ENCODE measurements at places on chromosomes 3 and 15.
A peak's percentile ranks its signal among the peaks of the same experiment; 100 is the strongest.

- DNase-seq: peak; percentile 63
Observed at GRCh38 chr3:15327941-15328340, 4.4 kb downstream of the SH3BP5 start.

GRCh38 chr15:40053831-40054604 lies 15.0 kb upstream of the SRP14 start:
- DNase-seq: peak; percentile 48

DNA sequence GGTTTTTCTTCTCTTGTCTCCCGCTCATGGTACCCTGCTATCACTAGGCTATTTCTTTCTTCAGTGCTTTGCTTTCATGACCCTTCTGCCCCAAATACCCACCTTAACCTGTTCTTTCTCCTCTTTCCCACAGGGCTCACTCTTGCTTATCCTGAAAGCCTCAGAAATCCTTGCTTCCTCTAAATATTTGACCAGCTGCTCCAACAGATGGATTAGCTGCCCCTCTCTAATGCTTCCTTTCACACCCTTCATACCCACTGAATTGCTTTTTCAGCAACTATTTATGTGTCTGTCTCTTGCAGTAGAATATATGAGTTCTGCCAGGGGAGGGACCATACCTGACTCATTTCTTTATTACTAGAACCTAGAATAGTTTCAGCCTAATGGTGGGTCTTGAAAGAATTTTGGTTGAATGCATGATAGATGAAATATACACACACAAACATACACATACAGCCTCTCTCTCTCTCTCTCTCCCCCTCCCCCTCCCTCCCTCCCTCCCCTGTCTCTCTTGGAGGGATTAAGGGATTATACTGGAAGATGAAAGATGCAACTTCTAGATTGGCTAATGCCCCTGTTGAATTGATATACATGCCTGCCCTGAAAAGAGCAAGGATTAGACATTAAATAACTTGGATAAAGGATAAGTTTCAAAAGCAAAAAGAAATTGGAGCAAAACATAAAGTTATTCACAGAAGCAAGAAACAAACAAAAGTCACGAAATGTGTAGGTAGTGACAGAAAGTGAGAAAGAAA lies 95.0 kb upstream of the GADL1 start:
- no peak for DNase-seq

DNA sequence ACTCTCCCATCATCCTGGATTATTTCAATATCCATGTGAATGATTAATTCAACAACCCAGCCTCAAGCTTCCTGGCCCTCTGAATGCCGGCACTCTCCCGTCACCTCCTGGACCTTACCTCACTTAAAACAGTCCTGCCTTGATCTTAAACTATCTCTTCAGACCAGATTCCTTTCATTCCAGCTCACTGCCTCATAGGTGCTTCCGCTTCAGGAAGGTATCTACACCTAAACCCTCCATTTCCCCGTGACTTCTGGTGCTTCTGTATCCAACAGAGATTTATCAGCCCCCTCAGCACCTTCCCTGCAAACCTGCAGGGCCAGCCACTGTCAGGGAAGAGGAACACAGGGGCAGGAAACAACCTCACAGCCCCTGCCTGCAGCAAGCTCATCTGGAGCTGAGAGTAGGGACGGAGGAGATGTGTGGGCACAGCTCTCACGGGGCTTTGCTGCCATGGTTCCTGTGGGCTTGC lies 98.9 kb upstream of the TJP1 start:
- no peak for DNase-seq

DNA sequence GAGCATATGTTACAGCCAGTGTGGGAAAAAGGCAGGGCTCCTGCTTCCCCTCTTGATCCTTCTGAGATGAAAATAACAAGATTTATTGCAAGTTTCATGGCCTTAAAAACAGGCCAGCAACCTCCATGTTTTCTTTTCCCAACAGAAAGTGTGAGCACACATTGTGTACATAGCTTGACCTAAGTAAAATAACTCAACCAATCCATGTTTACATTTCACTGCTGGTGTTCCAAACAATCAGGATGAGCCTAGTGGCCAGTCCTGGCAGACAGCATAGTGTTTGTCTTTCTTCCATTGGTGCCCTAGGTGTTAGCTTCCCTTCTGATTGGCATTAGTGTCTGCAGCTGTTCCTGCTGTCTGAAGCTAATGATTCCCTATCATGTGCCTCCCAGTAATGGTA lies 847.7 kb downstream of the EPHA3 start:
- no peak for DNase-seq

- DNase-seq: no peak
Observed at GRCh38 chr3:132900481-132900880, 137.7 kb upstream of the TMEM108 start.

DNA sequence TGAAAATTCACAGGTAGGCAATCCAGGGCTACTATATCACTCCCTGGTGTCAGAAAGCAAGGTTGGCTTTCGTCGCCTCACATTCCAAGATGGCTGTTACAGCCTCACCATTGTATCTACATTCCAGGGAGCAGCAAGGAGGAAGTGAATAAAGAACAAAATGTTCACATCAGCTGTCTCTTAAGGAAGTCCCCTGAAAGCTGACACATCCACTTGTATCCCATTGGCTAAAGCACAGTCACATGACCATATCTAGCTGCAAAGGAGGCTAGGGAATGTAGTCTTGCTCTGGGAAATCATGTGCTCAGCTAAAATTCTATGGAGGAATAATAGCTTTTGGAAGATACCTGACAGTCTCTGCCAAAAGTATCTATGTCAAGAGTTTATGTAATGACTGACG lies 12.8 kb upstream of the GATA2 start:
- DNase-seq: no peak

- DNase-seq: no peak
Observed at GRCh38 chr3:135495891-135496290, 469.6 kb upstream of the PPP2R3A start.

GRCh38 chr3:177578488-177578887 lies 381.2 kb upstream of the TBL1XR1 start:
- no peak for DNase-seq

DNA sequence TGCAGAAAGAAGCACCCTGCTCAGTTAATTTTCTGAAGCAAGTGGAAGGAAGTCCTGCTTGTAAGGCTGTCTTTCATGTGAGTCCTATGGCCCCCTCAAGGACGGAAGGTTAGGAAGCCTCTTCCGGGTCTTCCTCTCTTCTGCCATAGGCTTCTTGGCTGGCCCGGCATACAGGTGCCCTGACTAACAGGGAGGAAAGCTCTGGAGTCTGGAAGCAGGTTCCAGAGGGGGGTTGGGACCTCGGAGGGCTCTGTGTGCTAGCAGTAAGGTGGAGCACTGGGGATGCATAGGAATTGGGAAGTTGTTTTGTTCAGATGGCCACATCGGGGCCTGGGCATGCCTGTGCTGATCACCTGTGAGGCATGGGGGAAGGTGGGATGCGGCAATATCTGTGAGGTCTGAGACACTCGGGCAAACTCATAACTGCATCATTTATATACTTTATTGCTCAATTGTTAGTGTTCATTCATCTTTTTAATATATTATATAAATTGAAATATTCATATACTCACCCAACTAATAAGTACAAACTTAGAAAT lies 49.6 kb downstream of the TRAK1 start:
- no peak for DNase-seq

DNA sequence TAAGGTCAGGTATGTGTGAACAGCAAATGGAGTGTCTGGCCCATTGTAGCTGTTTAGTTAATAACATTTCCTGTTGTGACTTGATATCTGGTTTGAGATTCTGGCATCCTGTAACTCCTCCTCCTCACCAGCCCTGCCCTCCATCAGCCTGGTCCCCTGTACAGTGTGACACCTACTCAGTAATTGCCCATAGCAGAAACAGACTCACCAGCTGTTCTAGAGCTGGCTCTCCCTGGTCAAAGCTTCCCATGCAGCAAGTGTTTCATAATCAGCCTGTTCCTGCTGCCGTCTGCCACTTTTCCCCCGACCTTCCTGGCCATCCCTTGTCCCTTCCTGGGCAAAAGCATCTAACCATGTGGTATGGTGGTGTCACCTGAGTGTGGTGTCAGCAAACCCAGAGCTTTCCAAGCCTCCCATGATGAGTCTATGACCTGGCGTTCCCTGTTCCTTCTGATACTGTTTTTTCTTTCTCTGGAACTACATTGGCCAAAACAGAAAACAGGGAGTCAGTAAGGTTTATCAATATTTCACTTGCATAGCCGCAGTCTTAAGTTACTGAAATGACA lies 55.4 kb downstream of the B3GALNT1 start:
- DNase-seq: no peak

DNA sequence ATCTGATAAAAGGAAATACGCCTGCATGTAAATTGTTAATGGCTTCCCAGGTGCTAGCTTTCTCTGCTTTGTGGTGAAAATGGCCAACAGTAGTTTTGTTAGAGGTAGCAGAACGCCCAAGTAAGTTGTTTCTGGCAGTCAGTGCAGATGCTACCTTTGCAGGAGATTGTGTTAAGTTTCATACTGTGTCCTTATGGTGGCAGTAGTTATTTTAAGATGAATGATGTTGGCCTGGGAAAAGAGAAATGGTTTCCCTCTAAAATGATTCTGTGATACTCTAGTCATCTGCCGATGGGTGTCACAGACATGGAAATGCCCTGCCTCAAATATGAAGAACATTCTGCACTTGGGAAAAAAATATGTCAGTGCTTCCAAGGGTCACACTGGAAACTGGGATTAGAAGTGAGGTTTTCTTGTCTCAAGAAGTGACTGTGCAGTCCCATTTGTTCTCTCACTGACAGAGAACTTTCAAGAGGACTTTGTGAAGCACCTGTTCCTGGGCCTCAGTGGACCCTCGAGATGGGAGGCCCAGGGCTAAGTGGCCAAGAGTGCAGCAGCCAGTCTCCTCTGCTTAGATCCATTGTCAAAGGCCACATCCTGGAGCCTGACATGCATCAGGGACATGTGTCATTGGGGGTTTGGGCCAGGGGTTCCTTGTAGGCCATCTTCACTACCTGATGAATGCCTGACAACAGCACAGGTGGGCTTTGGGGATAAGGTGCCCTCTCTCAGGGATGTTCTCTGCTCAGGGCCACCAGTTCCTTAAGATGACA lies 393.3 kb downstream of the CACNA2D3 start:
- DNase-seq: no peak

DNA sequence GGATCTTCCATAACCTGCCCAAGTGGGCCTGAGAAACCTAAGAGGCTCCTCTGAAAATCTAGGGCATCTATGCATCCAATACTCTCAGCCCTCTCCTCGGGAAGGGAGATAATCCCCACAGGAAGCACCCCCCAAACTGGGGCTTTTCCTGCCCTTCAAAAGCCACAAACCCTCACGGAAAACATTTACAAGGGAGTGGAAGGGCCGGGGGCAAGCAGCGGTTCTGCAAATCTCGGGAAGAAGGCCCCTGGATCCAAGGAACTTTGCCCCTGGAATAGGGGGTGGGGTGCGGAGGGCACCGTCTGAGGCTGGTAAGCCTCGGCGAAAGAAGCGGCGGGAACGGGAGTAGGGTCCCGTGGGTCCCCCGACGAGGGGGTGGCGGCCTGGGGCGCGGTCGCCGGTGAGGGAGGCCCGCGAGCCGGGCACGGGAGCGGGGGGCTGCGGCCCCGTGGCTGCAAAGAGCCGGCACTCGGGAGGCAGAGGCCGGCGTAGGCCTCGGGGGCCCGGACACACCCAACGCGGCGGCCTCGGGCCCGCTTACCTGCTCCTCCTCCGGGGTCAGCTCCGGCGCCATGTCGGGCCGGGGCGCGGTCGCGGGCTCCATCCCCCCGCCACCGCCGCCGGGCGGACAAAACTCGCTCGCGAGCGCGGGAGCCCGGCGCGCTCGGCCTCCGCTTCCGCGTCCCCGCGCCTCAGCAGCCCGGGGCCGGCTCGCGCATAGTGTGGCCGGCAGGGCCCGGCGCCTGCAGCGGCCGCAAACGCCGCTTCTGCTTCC lies 755 bp downstream of the PTPN9 start:
- peak; percentile 46 for DNase-seq

DNA sequence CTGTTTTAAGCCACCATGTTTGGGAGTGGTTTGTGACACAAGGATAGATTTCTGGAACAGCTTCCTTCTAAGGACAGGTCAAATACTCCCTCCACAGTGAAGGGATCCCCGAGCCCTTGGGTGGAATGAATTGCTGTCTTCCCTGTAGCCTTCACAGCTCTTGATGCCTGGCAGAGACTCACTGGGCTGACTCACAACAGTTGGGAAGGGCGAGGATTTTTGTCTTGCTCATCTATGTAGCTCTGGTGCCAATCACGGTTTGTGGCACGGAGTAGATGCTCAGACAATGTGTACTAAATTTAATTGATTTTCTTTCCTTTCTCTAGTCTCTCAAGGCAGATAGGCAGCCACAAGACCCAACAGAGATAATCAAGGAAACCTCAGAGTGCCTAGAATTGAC lies 27.0 kb downstream of the CRYGS start:
- DNase-seq: no peak

GRCh38 chr15:70701891-70702568 lies 61.3 kb downstream of the UACA start:
- DNase-seq: no peak

DNA sequence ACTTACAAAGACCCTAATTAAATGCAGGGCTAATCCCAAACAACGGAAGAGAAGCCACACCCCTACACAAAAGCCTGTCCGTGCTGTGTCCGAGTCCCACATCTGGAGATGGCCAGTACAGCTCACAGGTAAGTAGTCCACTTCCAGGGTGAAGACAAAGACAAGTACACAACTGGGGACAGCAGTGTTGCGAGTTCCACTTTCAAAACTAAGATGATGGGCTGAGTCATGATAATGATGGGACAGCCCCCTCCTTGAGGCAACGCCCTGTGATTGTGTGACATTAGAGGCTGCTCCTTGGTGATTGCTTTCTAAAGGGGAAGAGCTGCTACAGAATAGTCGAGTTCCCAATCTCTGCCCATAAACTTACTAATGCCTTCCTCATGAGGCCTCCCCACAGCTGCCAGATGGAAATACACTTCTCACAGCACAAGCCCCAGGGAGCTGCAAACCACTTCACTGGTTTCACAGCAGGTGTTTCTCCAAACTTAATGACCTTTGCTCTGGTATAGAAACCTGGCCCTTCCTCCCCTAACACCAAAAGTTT lies 27.6 kb downstream of the RFT1 start:
- DNase-seq: peak; percentile 47

- no peak for DNase-seq
Observed at GRCh38 chr15:27258287-27258686, 287.3 kb downstream of the GABRG3 start.

DNA sequence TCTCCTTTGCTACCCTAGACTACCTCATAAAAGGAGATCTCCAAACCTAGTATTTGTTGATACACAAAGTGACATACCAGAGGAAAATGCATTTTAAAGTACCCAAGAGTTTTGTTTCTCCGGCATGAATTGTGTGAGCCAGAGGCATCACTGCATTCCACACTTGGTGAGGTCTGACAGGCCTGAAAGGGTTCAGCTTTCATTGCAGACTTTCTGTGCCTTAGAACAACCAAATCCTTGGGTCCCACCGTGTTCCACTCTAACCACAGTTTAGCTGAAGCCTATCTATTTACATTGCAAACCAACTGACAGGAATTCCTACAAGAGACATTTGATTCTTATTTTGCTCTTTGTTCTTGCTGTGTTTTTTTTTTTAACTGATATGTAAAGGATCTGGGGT lies 21.0 kb upstream of the EID1 start:
- DNase-seq: no peak

Data from CD4-positive, alpha-beta T cell treated with Interleukin-17A for 4 hours (primary cell).